ENCODE measurements at places on chromosomes 6 and 20.

- DNase-seq, result no peak
These were observed 1.5 kb downstream of the TP53INP2 start for GRCh38 chr20:34705397-34706301.

- DNase-seq, result peak; percentile 47
These were observed 902 bp downstream of the SAMHD1 start for GRCh38 chr20:36950414-36951197.

DNA sequence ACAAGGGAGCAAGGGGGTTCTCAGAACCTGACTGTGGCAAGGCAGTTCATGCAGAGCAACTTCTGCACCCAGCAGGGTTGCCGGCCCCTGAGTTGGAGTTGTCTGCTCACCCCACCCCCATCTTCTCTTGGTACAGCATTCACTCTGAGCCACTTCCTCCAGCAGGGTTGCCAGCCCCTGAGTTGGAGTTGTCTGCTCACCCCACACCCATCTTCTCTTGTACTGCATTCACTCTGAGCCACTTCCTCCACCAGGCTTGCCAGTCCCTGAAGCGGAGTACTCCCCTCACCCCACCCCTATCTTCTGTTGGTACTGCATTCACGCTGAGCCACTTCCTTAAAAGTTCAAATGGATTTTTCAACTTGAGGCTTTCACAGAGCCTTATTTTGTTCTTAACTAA lies 79.7 kb upstream of the SYNDIG1 start:
- no peak for DNase-seq

DNA sequence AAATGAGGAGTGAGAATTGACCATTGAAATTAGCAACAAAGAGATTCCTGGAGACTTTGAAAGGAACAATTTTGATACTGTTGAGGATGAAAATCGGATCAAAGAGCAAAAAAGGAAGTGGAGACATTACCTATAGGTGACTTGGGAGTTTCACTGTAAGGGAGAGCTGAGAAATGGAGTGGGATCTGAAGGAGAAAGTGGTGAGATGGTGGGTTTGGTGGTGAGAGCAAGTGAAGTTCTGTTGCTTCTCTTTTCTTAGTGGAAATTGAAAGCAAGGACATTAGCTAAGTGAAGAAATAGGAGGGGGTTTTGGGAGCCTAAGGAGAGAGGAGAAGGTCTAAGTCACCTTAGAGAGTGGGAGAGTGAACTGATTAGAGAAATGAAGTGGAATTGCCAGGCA lies 4.2 kb downstream of the ERGIC3 start:
- DNase-seq, result no peak

DNA sequence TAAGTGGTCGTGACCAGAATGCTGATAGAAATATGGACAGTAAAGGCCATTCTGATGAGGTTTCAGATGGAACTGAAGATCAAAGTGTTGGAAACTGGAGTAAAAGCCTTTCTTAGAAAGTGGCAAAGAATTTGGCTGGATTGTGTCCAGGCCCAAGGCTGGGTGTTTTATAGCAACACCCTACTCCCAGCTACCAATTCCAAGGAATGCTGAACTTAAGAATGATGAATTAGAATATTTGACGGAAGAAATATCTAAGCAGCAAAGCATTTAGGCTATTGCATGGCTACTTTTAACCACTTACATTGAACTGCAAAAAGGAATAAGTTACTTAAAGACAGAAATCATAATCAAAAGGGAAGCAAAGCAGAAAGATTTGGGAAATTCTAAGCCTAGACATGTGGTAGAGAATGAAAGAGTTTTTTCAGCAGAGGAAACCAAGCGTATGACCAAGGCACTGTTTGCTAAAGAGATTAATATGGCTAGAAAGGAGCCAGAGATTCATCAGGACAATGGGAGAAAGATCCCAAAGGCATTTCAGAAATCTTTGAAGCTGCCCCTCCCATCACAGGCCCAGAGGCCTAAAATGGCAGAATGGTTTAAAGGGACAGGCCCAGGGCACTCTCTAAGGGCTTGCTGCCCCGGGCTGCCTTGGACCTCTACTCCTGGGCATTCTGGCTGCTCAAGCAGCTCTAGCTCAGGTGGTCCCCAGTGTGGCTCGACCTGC lies 25.8 kb downstream of the SDHAF4 start:
- no peak for DNase-seq

DNA sequence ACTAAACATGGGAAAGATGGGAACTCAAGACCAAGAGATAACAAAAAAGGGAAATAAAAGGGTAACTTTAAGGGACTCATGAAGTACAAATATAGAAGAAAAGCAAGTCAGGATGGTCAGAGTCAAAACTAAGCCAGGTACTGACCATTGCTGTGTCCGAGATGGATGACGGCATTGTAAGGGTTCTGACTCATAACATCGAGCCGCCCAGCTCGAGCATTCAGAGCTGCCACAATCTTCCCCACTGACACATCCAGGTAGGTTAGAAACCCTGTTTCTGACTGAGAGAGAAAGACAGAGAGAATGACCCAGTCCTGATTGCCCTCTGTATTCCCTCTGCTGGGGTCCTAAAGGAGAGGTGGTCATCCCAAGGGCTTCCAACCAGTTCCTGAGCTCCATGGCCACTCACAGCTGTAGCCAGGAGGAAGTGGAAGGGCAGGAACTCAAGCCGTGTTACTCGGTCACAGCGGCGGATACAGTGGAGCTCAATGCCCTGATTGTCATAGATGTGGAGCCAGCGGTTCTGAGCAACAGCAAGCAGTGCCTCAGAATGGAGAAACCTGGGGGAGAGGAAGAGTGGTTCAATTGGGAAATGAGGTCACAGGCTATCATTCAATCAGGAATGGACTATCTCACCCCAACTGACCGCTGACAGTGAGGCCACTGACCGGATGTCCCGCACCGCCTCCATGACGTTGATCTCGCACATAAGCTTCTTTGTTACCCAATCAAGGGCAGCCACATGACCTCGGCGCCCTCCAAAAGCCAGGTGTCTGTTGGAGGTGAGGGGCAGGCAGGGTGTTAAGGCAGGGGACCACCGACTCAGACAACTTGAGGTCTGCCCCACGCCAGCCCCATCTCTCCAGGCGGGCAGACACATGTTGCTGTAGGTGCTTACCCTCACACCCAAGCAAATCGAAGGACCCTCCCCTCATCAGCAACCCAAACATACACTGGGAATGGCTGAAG lies 1.8 kb downstream of the WDR46 start:
- no peak for DNase-seq

DNA sequence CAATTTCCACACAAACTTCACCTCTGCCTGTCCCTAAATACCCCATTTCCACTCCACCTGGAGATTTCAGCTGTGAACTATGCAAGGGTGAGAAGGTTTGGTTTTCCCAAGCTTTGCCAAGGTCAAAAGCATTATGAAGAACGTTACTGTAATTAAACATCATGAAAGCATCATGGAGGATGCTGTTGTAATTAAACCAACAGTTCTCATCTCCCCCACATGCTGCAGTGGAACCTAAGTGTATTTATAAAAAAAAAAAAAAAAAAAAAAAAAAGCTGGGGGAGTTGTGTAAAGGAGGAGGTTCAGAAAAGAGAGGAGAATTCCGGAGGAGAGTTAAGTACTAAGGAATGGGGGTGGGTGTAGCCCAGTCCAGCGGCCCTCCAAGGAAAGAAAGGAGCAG lies 474.9 kb upstream of the JARID2 start:
- no peak for DNase-seq

GRCh38 chr6:35512740-35513139 lies at the start of gene TULP1:
TSS of gene TULP1 (minus strand) at chr6:35512896. CDS start at chr6:35512858, 38 bp downstream.
- DNase-seq, result no peak

- no peak for DNase-seq
These were observed 538.7 kb upstream of the ID4 start for GRCh38 chr6:19298421-19298820.

DNA sequence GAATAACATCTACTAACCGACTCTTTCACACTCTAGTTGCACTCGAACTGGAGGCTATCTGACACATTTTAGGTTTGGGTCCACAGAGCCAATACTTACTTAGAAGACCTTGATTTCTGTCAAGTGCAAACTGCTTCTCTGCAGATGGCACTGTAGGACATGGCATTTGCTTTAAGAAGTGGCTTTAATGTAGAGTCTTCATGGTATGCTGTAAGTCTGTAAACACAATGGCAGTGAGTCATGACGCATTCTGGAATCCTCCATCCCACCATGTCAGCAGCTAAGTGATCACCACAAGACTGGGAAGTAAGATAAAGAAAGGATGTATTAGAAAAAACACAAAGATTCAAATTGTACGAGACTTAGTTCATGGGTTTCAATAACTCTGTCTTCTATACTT lies 377.0 kb upstream of the NOX3 start:
- no peak for DNase-seq

DNA sequence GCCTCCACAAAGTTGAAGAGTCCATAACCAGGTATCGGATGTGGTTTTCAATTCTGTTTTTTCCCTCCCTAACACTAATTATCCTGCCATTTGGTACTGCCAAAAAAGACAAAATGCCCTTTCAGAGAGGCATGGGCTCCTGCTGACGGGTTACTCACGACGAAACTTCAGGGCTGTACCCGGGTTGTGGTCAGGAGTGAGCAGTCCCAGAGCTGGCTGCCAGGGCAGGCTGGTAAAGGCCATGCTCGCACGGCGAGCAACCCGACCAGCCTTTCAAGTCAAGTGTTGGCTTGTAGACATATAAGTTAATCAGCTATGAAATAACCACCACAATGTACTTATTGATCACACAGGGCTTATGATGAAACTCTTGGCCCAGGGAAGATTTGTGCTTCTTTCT lies 152.5 kb downstream of the FOXC1 start:
- DNase-seq, result no peak

- DNase-seq, result no peak
These were observed 526.4 kb downstream of the PRKN start for GRCh38 chr6:162200945-162201690.

GRCh38 chr6:141024526-141024925 lies 1108.2 kb upstream of the GJE1 start:
- DNase-seq, result no peak

DNA sequence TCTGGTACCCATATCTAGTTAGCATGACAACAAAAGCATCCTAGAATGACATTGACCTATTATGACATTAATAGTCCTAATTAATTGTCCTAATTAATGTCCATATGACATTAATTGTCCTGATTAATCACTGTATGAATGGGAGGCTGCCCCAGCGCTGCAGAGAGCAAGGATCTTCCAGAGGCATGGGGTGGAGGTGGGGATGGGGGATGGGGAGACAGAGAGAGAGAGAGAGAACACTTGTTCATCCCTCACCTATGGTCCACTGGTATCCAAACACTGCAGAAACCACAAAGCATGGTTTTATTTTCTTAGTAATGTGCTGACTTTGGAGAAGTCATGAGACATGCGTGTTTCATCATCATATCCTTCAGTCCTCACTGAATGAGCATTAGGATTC lies 235.1 kb downstream of the FNDC1 start:
- DNase-seq, result no peak

- no peak for DNase-seq
These were observed 13.3 kb downstream of the RALGAPA2 start for GRCh38 chr20:20699144-20699543.

GRCh38 chr6:9977411-9977810 lies 437.5 kb downstream of the TFAP2A start:
- DNase-seq, result no peak

DNA sequence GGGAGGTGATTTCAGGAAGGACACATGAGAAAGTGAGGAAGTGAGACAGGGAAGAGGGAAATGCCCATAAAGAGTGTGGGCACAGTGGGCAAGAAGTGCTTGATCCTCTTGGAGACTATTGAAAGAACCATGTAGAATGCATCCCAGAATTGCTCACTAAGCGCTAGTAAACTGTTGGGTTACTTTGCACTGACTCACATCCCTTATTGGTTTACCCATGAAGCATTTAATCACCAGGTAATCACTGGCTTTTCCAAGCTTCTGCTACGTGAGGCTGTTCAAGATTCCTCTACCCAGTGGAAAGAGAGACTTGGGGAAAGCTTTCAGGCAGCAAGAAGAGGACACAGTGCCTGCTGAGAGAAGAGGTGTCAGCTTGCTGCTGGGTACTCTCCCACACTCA lies 410.0 kb upstream of the JAG1 start:
- no peak for DNase-seq

GRCh38 chr6:24960991-24961475 lies 25.3 kb upstream of the RIPOR2 start:
- DNase-seq, result no peak

DNA sequence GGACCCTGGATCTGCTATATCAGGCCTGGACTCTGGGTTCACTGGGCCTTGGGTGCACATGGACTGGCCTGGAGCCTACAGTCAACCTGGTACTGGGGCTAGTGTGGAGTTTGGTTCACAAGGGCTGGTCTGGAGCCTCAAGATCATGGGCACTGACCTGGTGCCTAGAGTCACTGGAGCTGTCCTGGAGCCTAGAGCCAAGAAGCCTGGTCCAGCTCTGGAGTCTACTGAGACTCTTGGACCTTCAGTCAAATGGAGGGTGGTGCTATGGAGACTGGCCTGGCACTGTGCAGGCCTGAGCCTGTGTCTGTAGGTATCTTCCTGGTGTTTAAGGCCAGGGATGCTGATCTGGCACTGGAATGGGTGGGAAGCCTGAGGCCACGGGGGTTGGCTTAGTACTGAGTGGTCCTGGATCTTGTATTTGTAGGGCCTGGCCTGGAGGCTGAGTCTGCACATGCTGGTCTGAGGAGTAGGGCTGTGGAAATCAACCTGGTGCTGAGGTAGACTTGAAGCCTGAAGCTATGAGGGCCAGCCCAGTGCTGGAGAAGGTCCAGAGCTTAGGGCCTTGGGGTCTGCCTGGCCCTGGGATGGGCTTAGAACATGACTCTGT lies 16.5 kb upstream of the WFDC9 start:
- no peak for DNase-seq

DNA sequence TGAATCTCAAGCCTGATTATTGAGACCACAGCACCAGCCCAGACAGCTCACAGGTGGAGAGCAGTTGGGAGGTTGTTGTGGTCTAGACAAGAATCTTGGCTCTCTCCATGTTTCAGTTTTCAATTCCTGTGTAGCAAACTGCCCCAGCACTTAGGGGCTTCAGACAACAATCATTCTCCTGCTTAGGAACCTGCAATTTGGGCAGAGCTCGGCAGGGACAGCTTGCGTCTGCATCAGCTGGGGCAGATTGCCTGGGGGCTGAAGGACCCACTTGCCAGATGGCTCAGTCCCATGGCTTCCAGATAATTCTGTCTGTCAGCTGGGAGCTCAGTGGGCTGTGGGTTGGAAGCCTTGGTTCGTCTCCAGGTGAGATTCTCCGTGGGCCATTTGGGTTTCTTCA lies 6.9 kb downstream of the TGM6 start:
- no peak for DNase-seq

DNA sequence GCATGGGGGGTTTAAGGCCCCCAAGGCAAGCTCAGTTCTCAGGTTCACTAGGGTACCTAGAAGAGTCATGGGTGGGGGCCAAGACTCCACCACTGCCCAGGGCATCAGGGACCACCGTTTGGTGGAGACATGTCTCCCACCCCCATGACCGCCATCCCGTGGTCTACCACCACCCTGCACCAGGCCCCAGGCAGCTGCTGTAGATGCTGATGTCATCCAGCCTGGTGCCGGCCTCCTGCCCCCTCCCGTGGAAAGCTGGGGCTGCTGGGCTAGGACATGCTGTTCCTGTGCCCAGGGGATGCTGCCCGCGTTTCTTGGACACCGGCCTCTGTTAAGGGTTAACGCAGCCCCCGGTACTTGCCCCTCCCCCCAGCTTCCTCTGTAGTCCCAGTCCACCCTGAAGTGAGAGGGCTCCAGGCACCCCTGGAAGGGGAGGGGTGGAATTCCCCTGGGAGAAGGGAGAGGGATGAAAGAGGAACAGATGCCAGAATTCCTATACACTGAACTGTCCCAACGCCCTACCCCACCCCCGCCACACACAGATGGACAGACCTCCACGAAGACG lies 587 bp downstream of the IP6K3 start:
- no peak for DNase-seq

All from SK-N-DZ (cell line).